CD4-positive, alpha-beta T cell treated with Interleukin-1 beta for 1 hour (primary cell): ENCODE measurements at places on chromosomes 4 and X.

DNA sequence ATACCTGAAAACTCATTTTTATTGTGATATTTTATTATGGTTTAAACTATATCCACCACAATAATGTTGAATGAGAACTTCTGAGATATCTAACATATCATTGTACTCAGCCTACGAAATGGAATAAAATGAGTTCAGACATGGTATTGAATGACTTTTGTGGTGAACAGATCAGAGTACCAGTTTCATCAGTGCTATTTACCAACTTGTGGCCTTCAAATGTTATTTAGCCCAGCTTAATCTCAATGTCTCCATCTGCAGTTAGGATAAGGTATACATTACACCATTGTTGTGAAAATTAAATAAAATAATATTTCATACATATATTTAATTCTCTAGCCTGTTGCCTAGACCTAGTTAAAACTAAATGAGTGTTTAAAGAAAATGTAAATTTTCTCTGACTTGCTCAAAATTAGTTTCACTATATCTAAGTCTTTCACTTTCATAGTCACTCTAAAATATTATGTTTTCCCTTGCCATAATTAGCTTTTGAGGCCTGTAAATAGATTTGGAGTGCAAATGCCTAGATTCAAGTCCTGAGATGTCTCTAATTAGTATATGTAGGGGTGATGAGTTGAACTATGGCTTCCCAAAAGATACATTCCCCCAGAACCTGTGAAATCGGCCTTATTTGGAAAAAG is 594.2 kb downstream of the STPG2 start:
- no peak for DNase-seq

- no peak for DNase-seq
Measured at GRCh38 chrX:110066488-110067225, 63.7 kb downstream of the TMEM164 start.

DNA sequence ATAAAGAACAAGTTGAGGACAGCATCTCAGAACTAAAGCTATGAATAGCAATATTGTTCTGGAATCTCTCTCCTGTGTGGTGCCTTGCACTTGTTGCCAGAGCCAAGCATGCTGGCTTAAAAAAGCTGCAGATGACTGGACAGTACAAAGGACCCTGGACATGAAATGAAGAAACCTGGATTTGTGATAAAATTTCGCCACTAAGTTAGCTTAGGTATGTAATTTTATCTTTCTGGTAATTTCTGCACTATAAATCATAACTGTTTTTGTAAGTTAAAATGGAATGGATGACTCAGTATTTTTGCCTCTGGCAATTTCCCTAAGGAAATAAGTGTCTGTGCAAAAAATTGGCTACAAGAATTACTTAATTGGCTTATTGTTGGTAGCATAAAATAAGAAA is 317.2 kb downstream of the CAMK2D start:
- DNase-seq, result no peak

DNA sequence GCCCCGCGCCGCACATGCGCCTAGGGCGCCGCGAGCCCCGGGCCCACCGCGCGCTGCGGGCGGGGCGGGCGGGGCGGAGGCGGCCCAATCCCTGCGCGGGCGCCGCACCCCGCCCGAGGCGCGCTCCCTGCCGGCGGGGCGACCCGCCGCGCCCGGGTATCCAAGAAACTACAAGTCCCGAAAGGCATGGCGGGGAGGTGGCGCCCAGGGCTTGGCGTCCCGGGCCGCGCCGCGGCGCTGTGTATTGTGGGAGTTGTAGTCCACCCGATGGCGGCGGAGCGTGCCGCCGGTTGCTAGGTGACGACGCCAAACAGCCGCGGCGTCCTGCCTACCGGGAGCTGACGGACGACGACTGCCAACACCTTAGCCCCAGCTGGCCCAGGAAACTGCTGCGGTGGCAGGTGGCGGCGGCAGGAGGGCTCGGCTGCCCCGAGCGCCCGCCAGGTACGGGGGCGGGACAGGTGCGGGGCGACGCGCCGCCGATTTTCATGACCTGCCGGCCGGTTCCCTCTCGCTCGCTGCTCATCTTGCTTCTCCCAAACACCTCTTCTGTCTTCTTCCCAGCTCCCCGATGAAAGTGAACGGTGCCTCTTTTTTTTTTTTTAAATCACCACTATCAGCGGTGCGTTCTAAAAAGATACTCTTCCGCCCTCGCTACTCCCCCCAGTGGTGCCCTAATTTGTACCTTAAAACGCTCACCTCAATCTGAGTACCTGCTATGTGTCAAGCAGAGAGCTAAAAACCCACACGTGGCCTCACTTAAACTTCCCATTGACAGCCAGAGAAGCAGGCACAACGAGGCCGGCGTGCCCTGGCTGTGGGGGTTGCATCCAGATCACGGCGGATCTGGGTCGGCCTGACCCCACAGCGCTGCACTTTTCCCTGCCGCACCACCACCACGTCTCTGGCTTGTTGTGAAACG is at the start of gene CFAP99:
Gene CFAP99, plus strand, starts transcription at position 306 of the 922 bp plus-strand sequence.
- DNase-seq, result peak; percentile 99

- no peak for DNase-seq
Measured at GRCh38 chr4:61011051-61011450, 189.1 kb upstream of the ADGRL3 start.

DNA sequence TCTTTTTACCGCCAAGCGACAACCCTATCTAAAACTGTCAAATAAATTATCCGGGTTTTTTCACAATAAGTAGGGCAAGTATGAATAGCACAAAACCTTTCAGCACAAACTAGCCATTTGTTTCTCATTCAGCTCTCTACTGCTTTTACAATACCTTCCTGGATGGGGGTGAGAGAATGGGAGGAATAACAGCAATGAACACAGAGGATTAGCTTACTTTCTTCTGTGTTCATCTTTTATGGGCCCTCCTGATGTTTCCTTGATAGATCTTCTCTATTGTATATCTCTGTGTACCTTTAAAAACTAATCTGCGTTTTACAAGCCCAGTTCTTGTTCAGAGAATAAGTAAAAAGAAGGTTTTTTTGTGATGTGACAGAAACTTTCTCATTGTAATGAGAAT is 55.3 kb upstream of the APELA start:
- no peak for DNase-seq

DNA sequence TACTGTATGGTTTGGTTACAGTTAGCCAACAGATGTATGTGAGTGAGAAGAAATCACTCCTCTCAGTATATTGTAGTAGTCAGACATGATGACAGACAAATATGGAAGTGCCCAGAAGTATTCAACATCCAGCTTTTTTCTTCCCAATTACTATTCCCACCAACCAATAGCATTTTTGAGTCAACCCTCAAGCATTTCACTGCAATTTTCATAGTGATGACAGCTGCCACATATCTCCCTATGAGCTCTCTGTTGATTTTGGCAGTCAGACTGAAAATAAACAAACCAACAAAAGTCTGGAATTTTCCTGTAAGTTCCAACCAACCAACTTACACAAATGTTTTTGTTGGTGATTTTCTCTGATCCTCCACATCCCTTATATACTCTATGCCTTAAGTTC is 8.2 kb upstream of the TRAM1L1 start:
- no peak for DNase-seq

DNA sequence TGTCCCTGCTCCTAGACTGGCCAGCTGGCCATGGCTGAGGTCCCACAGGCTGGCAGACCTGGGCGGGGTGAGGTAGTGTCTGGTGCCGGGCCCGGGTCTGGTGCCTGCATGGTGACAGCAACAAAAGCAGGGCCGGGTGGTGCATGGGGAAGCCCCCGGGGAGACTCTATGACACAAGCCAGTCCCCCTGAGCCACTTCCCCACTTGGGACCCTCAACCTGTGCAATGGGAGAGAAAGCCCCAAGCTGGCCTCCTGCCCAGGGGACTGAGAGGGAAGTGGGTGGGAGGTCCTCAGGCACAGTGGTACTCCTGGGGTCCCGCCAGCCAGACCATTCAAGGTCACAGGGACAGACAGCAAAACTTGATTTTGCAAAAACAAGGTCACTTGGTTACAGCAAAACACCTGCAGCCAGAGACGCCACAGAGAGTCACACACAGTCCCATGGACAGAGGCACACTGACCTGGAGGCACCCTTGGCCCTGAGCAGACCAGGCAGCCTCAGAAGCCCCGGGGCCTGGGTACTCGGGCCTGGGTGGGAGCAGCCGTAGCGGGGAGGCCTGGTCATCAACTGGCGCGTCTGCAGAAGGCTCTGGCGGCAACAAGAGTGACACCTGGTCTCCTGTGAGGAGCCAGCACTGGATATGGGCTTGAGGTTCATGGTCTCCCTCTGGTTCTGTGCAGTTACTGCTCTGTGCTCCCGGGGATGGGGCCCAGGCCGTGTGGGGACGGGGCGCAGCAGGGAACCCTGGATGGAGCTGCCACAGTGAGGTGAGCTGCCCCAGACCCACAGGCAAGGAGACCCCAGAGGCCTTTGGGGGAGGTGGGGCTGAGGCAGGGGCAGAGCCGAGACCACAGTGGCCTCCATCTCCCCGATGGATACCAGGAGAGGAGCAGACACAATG is 60.6 kb downstream of the HTRA3 start:
- no peak for DNase-seq

GRCh38 chr4:124529131-124529530 is 183.4 kb downstream of the ANKRD50 start:
- no peak for DNase-seq

GRCh38 chr4:121593760-121594159 is 103.0 kb downstream of the ANXA5 start:
- no peak for DNase-seq

GRCh38 chrX:118736394-118737010 is 9.1 kb downstream of the IL13RA1 start:
- DNase-seq, result no peak

DNA sequence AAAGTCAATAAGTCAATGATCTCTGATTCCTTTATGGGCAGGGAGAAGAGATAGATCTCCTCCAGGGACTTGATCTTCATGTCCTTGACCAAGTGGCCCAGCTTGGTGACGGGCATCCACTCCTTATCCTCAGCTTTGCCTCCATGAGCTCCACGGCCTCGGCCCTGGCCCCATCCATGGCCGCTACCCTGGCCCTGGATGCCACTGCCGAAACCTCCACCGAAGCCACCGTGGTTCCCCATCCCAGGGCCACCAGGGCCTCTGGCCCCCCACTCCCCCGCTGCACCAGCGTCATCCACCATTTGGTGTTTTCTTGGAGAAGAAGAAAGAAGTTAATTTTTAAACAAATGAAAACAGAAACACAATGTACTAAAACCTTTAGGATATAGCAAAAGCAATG is 518.1 kb downstream of the GRXCR1 start:
- no peak for DNase-seq

DNA sequence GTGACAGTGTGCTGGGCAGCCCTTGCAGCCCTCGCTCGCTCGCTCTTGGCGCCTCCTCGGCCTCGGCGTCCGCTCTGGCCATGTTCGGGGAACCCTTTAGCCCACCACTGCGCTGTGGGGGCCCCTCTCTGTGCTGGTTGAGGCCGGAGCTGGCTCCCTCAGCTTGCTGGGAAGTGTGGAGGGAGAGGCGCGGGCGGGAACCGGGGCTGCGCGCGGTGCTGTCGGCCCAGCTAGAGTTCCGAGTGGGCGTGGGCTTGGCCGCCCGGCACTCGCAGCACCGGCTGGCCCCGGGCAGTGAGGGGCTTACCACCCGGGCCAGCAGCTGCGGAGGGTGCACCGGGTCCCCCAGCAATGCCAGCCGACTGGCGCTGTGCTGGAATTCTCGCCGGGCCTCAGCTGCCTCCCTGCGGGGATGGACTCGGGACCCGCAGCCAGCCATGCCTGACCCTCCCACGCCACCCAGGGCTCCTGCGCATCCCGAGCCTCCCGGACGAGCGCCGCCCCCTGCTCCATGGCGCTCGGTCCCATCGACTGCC is 770.1 kb upstream of the GALNTL6 start:
- no peak for DNase-seq

DNA sequence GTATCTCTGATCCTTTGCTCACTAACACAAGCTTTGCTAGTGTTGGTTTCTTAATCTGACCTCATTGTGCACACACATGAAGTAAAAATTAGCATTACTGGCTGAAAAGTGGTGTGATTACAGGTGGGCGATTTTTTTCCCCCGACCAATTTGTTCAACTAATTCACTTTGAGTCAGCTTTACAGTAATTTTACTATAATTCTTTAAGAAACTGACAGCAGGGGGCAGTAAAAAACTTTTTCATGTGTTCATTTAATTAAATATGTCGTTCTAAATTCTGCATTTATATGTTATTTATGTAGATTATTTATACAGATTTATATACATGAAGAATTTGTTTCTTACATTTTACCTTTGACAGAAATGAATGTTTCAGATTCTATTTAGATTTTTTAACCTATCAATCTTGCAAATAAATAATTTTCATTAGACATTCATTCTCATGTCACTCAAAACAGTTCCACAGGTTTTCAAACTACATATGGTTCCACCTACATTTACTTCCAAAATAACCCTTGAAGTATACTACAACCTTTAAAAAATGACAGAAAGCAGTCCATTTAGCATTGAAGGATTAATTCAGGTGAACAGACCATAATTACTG is 17.5 kb downstream of the PALLD start:
- DNase-seq, result peak; percentile 45

- DNase-seq, result no peak
Measured at GRCh38 chr4:3411676-3412075, 30.1 kb upstream of the HGFAC start.

DNA sequence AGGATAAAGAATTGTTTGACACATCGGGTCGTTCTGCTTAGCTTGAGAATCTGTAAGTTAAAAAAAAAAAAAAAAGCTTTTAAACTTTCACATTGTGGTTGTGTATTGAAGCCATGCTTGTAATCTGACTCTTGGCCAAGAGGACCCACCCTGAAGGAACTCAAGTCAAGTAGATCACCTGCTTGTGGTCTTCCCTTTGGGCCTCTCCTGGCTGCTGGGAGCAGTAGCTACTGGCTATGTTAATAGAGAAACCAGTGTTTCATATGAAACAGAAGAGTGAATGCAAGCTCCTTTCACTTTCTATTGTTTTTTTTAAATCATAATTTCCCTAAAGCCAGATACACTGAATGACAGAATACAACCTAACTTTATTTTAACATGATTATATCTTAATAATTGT is 402.4 kb upstream of the NDST4 start:
- DNase-seq, result no peak

DNA sequence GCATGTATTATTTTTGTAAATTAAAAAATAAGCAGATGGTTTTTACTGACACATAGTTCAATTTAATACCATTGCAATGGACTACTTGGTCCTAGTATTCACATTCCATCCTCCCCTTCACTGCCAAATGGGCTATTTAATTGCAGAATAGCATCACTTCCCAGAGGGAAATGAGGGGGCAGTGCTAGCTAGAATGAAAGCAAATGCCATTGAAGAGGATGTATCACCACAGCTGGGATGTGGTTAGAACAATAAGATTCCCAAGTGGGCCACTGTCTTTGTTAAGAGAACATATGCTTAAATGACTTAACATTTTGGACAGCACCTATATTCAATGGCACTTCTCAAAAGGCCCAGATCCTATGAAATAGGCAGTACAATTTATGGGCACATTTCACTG is 224.7 kb downstream of the RBMX2 start:
- DNase-seq, result no peak

- no peak for DNase-seq
Measured at GRCh38 chr4:84632092-84632491, 49.2 kb downstream of the CDS1 start.

- peak; percentile 73 for DNase-seq
Measured at GRCh38 chr4:139301821-139302611, at the start of gene NDUFC1. NDUFC1 (minus strand) TSS chr4:139302477; CDS start chr4:139295798, 6,679 bp downstream.
